CD14-positive monocyte (primary cell): ENCODE measurements at places on chromosomes 1 and 21. TPM values are rescaled to one million over a fixed set of nuclear protein-coding genes. Genes with fewer than 3 reads are reported as not detected.

ARHGEF19 gene
- 2.2 TPM for polyA plus RNA-seq

MYBPH gene
- polyA plus RNA-seq: 0.52 TPM

SLC44A3 gene
- not detected for polyA plus RNA-seq

NBPF20 gene
- not detected for polyA plus RNA-seq

MCM3AP gene
- 30.9 TPM for polyA plus RNA-seq

FAM229A gene
- 19.3 and 19.9 TPM in 2 replicates for polyA plus RNA-seq

NR1I3 gene
- not detected in 2 replicates for polyA plus RNA-seq

F3 gene
- polyA plus RNA-seq: 0.77 TPM

NHLH1 gene
- not detected for polyA plus RNA-seq
